ENCODE measurements at places on chromosomes 7 and 10.
A peak's percentile ranks its signal among the peaks of the same experiment; 100 is the strongest.

DNA sequence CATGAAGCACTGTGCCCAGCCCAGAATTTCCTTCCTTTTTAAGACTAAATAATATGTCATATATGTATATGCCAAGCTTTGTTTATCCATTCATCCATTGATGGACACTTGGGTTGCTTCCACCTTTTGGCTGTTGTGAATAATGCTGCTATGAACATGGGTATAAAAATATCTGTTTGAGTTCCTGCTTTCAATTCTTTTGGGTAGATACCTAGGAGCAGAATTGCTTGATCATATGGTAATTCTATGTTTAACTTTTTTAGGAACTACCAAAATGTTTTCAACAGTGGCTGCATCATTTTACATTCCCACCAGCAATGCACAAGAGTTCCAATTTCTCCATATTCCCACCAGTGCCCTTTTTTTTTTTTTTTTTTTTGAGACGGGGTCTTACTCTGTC lies 13.2 kb upstream of the PLAU start:
- no peak for DNase-seq

- DNase-seq = no peak
These were observed 15.3 kb downstream of the ABLIM1 start for GRCh38 chr10:114642729-114643128.

DNA sequence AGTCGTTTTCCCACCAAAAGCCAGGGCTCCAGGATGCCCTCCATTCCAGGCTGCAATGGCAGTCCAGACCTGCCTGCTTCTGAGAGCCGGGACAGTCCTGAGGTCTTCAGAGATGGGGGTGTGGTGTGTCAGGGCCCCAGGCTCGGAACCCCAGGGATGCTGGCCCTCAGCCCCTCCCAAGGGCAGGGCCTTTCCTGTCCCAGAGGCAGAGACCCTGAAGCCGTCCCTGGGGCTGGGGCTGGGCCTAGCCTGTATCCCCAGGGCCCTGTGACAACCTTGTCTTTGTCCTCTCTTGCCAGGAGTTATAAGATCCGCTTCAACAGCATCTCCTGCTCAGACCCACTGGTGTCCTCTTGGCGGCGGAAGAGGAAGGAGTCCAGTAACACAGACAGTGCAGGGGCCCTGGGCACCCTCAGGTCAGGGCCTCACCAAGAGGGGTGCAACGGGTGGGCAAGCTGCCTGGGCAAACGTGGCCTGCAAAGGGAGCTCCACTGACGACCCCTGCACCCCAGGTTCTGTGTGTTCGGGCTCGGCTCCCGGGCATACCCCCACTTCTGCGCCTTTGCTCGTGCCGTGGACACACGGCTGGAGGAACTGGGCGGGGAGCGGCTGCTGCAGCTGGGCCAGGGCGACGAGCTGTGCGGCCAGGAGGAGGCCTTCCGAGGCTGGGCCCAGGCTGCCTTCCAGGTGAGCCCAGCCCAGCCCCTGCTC lies 15.9 kb downstream of the NOS3 start:
- DNase-seq = no peak

GRCh38 chr10:14757986-14758385 lies 16.7 kb downstream of the FAM107B start:
- DNase-seq = no peak

- DNase-seq = no peak
These were observed 182.8 kb upstream of the CDC14C start for GRCh38 chr7:48741545-48741944.

GRCh38 chr7:104943502-104944343 lies 70.3 kb upstream of the KMT2E start:
- DNase-seq = peak; percentile 32

GRCh38 chr7:100655908-100656674 lies at the start of gene ACTL6B:
Gene ACTL6B (minus strand): TSS chr7:100656448. CDS start chr7:100656354, 94 bp downstream.
- DNase-seq = no peak

GRCh38 chr10:125548878-125549277 lies 134.1 kb downstream of the TEX36 start:
- no peak for DNase-seq

- no peak for DNase-seq
These were observed 369.8 kb downstream of the GFRA1 start for GRCh38 chr10:115903207-115903606.

DNA sequence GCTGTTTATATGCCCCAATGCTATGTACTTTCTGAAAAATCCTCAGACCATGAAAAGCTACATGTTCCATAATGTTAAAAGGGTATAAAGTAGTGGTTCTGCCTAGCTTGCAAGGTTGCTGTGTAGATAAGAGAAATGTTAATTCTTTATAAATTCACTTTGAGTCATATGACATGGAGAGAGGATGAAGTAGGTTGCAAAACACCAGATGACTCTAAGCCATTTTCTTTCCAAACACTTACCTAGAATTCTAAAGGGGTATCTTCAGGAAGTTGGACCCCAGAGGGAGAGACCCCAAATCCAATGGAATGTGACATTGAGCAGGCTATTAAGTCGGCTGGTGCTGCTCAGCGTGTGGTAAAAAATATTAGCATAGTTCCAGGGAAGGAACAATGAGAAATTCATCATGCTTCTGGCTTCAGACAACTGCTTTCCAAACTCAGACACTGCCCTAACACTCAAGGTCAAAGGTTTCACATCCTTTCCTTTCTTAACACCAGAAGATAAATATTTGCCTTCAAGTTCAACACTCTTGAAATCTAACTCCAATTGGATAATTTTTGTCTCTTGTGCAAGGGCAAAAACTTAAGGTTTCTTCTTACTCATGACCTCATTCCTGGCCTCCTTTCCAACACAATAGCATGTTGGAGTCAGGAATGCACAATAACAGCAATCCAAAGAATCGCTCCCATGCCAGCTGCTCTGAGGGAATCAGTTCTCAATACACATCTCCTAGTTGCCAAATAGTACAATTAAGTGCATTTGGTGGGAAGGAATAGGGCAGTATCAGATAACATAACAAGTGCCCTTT lies 100.7 kb upstream of the AFAP1L2 start:
- DNase-seq = no peak

DNA sequence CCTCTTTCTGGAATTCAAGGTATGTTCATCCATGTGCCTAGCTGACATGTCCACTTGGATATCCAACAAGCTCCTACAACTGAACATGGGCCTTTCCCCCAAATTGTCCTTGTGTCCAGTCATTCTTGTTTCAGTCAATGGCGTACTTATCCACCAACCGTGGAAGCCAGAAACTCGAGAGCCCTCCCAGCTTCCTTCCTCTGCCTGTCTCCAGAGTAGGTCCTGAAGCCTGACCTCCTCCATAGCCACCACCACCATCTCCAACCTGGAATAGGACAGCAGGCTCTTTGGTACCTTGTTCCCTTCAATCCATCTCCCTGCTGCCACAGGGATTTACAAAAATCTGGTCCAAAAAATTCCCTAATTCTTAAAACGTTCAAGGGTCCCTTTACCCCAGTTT lies 305.1 kb downstream of the RPS24 start:
- no peak for DNase-seq

GRCh38 chr7:121138262-121138933 lies 149.9 kb downstream of the CPED1 start:
- no peak for DNase-seq

DNA sequence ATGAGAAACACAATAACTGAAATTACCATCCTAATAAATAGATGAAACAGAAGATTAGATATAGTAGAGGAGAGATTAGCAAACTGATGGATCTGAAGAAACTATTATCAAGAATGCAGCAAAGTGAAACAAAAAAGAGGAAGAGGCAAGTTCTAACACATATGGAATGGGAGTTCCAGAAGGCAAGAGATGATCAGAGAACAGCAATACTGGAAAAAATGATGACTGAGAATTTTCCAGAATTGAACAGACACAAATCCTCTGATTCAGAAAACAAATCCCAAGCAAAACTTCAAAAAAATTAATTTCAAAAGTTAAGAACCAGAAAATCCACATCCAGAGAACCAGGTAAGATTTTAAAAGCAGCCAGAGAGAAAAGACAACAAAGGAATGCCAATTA lies 20.2 kb upstream of the CYREN start:
- DNase-seq = no peak

DNA sequence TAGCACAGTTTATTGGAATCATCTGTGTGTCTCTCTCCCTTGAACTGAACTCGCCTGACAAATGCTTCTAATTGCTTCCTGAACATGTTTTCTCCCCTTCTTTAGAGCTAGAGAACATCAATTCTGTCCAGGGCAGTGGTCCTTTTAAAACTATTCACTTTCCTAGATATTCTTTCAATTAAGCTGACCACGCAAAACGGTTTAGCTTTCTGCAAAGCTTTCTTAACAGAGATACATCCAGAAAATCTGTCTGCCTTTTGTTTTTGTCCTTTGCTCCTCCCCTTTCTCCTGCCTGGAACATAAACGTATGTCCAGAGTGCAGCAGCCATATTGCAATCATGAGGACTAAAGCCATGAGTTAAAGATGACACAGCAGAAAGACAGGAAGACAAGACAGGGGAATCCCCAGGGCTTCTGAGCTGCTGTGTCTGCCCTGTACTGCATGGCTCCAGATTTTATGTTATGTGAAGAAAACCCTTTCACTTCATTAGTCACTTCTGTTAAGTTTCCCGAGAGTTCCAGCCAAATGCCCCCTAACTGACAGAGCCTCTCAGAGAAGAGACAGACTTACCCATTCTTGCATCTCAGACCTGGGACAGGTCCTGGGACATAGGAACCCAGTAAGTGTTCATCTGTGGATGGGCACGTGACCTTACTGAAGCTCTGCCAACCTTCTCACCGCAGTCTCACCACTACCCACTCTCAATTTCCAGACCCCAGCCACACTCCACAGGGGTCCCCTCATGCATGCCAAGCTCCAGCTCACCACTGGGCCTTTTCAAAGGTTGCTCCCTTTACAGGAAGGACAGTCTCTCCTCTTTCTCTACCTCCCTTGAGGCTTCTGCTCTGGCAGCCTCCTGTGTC lies 35.0 kb upstream of the CPXM2 start:
- no peak for DNase-seq

DNA sequence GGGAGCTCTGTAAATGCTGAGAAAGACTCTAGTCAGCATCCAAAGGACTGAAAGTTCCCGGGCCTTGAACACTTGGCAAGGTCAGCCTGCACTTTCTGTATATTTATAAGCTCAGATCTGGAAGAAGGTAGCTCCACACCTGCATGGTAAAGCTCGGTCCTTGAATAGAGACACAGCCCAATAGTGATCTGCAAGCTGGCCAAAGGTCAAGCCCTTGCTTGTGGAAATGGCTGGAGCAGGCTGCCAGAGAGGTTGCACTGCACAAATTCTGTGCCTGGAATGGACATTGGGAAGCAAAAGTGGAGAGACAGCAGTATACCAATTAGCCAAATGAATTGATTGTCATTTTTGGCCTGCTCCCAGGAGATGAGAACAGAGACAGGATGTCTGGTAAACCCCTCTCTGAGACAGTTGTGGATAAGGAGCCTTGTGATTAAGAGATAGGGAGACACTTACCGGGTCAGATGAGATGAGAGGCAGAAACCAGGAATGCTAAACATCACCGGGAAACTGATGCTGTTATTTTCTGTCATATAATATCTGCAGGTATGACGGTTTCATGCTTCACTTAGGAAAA lies 8.0 kb upstream of the FRA10AC1 start:
- DNase-seq = no peak

DNA sequence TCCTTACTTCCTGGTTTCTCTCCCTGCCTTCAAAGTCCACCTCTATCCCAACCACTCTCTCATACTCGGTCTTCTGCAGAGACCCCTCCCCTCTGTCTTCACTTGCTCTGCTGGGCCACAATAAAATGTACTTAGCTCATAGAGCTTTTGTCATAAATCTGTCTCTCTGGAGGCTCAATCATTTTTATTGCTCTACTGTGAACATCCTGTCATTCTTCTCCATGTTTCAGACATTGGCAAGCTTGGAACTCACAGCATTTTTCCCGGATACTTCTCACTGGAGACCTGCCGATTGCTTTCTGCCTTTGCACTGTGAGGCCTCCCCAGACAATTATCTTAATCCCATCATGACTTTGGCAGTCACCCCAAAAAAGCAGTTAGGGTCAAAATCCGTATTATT lies 192.3 kb upstream of the ZMIZ1 start:
- no peak for DNase-seq

GRCh38 chr7:156691764-156692163 lies 51.2 kb downstream of the RNF32 start:
- DNase-seq = no peak

GRCh38 chr10:66836057-66836456 lies 89.8 kb upstream of the LRRTM3 start:
- DNase-seq = no peak

DNA sequence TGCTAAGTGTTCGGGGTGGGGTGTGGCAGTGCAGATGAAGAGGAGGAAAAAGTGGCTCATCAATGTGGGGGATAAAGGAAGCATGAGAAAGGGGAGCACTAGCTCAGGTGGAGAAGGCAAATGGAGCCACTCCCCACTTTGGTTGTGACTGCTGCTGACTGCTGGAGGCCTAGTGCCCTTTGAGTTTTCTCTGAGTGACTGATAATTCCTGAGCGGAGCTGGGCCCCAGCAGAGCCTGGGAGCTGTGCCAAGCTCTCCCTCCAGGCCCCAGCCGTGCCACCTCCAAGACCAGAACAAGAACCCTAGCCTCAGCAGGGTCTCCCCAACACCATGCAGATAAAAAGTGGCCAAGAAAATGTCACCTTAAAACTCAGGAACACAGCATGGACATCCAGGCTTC lies 9.7 kb upstream of the RASSF4 start:
- DNase-seq = no peak

DNA sequence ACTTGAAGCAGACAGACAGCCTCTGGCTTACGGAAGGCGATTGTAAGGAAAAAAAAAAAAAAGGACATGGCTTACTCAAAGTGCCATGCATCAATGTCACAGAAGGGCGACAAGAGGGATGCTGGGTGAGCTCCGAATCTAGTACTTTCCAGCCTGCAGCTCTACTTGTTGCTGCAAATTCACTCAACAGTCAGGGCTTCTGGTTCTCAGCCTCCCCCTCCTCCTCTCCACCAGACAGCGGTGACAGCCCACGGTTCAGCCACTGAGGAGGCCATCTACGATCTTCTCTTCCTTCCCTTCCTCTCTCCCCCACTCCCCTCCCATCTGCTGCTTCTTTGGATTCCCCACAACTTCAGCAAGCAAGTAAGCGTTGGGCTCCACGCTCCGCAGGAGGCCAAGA lies 63.5 kb downstream of the PRKAG2 start:
- no peak for DNase-seq

- no peak for DNase-seq
These were observed 25.7 kb downstream of the MYO3A start for GRCh38 chr10:25959540-25960232.

- no peak for DNase-seq
These were observed 203.1 kb upstream of the VSTM2A start for GRCh38 chr7:54339073-54339472.

DNA sequence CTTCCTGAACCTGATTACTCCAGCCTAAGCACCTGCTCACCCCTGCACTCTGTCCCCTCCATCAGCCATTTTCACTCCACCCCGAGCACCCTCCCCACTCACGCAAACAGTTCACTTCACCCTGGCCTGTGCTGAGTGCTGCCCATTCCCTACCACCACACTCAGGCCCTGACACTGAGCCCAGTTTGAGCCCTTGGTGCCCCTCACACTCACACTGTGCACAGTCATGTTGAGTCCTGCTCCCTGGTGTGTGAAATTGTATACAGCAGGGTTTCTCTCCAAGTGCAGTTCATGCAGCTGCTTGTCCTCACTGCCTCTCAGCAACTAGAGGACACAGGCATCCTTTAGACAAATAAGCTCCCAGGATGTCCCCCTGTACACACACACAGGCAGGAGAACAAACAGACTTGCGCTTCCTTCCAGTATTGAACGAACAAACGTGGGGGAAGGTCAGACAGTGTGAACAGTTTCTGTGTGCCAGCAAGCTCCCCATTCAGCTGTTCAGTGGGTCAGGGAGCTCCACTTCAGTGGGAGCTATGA lies 6.8 kb downstream of the MYO1G start:
- DNase-seq = no peak

- no peak for DNase-seq
These were observed 219.3 kb downstream of the THSD7A start for GRCh38 chr7:11612737-11613136.
